ENCODE measurements at places on chromosomes 12 and 14.

- DNase-seq, result peak; percentile 54
Measured at GRCh38 chr14:50045039-50045711, 71.2 kb downstream of the VCPKMT start.

GRCh38 chr14:38929416-38929815 is 173.6 kb downstream of the SEC23A start:
- DNase-seq, result no peak

DNA sequence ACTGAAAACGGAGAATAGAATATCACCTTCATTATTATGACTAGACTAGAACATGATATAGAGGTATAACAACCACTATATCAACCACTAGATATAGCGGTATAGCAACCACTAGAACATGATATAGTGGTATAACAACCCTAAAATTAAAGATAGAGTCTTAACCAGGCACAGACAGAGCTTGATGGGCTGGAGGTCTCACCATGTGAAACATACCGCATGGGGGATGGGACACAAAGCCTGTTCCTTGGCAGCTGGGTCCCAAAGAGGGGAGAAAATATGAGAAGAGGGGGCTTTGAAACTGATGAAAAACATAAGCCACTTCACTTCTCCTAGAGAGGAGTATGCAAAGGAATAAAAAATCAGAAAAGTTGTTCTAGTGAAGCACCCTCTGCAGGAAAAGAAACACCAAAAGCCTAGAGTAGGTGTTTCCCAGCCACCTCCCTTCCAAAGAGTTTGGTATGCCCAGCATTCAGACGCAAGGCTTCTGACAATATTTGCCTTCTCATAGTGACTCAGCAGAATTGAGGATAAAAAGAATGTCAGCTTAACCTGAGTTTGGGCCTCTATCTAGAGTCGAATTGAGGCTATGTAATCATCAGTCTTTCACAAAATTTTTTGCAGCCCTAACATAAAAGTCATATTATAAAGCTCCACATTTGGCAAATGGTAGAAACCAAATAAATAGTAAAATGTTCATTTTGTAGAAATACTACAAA is 316.4 kb downstream of the NOVA1 start:
- DNase-seq, result no peak

DNA sequence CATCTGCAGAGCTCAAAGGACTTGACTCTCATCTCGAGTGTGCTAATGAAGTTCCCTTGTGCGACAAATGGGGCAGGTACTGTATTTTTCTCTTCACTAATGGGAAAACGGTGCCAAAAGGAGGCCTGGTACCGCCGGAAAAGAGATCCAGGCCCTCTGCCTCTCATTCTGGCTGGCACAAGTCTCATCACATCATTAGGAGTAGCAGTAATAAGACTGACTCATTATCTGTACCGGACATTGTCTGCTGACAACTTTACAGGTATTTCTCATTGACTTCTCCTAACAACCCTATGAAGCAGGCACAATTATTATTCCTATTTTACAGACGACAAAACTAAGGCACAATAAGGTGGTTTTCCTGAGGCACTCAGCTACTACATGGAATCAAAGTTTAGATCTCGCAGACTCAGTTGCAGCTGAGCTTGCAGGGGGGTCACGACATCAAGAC is 668 bp downstream of the APPL2 start:
- no peak for DNase-seq

DNA sequence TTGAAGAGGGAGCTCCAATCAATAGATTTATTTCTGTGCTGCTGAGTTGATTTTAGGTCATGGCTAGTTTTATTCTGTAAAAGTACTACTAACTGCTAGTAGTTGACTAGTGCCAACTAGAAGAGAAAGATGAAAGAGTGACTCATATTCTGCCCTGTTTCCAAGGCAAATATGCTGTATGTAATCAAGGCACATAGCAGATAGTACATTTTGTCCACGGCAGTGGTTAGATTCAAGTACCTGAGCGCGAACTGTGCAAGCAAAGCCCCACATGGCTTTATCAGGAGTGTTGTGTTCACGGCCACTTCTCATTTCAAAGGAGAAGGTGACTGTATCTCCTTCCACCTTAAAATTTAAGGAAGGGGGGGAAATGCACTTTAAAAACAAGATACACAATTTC is 126.8 kb downstream of the TRAFD1 start:
- no peak for DNase-seq

DNA sequence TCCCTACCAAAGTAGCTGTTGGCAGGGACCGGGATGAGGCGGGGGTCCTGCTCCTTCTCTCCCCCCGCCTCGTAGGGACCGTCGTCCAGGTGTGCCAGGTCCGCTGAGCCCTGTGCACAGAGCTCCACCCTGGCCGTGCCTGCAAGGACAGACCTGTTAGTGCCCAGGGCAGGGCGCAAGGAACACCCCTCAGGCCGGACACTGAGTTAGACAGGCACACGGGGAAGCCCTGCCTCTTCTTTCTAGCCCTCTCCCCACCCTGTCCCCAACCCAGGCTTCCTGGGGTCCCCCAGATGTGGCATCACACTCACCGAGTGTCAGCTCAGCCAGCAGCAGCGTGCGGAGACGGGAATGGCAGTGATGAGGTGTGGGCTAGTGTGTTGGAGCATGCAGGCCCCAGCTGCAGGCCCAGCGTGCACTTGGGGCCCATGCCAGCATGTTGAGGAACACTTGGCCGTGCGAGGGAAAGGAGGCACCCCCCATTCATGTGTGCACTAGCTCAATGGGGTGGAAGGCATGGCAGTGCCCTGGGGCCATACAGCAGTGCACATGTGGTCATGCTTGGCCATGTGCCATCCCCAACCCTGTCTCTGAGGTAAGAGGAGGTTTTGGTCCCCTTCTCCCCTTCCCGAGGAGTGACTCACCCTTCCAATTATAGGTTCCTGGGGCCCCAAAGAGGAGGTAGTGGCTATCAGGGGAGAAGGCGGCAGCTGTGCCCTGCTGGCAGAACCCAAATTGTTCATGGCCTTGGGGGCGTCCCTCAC is 7.3 kb downstream of the ITGA7 start:
- DNase-seq, result no peak

GRCh38 chr14:71341156-71341555 is 433.9 kb downstream of the PCNX1 start:
- no peak for DNase-seq

GRCh38 chr12:56718636-56719035 is 6.5 kb downstream of the NACA start:
- no peak for DNase-seq

DNA sequence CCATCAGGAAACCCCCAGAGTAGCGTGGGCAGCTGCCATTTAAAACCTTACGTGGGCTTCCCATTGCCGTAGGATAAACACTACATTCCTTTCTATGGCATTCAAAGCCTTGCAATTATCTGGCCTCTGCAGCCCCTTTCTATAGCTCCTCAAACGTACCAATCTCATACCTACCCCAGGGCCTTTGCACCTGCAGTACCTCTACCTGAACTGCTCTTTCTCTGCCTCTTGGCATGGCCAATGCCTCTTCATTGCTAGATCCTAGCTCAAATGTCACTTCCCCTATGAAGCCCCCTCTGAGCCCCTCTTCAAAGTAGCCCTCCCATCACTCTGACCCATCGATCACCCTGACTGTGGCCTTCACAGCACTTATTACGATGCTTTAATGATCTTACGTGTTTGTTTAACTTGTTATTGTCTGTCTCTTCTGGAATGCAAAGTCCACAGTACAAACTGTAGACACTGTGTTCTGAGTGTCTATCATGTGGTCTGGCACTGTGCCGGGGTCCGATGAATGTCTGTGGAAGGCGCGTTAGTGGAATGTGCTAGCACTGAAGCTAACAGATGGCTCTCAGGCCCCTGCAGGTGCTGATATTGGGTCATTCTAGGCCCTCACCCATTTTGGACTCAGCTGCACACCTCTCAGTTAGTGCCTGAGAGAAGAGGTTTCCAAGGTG is 157.3 kb upstream of the NOS1 start:
- DNase-seq, result no peak

- no peak for DNase-seq
Measured at GRCh38 chr14:34212172-34212929, 249.7 kb downstream of the SPTSSA start.

Measured in activated T-cell treated with anti-CD3 and anti-CD28 coated beads, Interleukin-2, amount 50 U/mL, for 1 hour (primary cell).